ENCODE measurements at places on chromosomes 1 and 21.

DNA sequence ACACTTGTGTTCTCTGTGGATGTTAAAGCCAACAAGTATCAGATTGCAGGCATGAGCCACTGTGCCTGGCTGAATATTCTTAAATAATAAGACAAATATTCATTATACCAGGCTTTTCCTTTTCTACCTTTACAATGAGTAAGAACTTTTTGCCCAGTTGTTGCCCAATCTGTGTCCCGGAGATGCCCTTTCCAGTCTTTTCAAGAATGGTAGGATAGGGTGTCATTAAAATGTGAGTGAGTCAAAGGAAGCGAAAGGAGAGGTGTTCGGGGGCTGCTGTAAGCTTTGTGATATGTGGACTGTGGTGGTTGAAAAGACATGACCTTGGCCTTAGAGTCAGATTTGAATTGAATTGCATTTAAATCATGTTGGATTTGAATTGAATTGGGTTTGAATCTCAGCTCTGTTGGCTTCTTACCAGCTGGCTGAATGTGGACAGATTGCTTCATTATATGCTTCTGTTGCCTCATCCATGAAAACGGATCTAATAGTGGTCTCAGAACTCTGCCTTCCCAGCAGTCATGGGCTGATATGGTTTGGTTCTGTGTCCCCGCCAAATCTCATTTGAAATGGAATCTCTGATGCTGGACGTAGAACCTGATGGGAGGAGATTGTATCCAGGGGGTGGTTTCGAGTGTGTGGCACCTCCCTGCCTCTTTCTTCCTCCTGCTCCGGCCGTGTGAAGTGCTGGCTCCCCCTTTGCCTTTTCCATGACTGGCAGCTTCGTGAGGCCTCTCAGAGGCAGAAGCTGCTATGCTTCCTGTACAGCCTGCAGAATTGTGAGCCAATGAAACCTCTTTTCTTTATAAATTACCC, 22.7 kb upstream of the AADACL3 start:
- no peak for DNase-seq

GRCh38 chr21:38470755-38471154, 27.5 kb downstream of the ERG start:
- no peak for DNase-seq

- no peak for DNase-seq
Measured at GRCh38 chr1:87963556-87963955, 634.9 kb downstream of the LMO4 start.

- no peak for DNase-seq
Measured at GRCh38 chr1:33402206-33402605, 28.7 kb downstream of the PHC2 start.

DNA sequence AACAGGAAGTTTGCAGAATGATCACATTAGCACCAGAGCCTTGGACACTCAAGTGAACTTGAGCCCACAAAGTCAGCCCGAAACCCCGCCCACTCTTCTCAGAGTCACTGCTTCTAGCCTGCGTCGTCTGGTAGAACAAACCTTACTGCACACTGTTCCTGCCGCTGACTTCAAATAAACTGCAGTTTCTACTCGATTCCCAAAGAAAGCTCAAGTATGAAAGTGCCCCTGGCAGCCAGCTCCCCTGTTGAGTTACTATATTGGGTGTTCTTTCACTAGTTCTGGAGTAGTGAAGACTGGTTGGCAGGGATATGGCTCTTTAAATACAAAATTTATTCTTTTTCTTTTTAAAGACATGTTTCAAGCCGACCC, 164.7 kb downstream of the GALNT2 start:
- DNase-seq = no peak

Measured in stimulated activated CD4-positive, alpha-beta T cell treated with anti-CD3 and anti-CD28 coated beads, Interleukin-1b, Interleukin-23, amount 100 ng/mL, for 48 hours (primary cell).